ENCODE measurements at places on chromosomes 16 and 17.
A peak's percentile ranks its signal among the peaks of the same experiment; 100 is the strongest.

GRCh38 chr17:10193632-10194031, 4.8 kb downstream of the GAS7 start:
- DNase-seq = no peak

DNA sequence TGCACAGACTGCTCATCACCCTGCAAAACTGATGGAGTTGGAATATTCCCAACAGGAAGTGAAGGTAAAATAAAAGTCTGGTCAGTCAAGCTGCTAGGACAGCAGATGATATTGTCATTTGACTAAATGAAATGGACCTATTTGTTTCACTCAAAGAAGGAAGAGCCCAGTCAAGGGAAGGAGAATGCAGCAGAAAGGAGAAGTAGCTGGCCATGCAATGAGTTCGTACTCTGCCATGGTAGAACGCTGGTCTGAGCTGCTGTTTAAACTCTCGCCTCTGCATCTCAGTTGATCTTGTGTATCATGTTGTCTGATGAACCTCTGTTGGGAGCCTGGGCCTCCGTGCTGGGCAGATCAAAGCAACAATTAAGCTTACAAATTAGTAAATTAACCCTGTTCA, 15.6 kb upstream of the YPEL2 start:
- DNase-seq = no peak

DNA sequence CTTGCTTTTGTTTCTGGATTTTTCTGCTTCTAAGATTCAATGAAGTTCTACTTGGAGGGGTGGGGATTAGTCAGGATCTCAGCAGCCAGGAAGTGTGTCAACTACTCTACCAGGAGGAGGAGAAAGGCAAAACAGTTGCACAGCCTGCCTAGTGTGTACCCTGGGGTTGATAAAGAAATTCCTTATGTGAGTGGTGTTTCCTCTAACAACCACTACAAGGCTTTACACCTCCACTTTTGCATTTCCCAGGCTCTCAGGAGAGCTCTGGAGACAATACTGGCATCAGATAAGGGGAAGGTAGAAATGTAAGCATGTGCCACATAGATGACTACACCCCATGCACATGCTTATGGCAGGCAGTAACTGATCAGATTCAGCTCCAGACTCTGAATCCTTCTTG, 174.6 kb downstream of the TOX3 start:
- DNase-seq = no peak

GRCh38 chr17:4735876-4736651, 3.6 kb upstream of the ZMYND15 start:
- no peak for DNase-seq

DNA sequence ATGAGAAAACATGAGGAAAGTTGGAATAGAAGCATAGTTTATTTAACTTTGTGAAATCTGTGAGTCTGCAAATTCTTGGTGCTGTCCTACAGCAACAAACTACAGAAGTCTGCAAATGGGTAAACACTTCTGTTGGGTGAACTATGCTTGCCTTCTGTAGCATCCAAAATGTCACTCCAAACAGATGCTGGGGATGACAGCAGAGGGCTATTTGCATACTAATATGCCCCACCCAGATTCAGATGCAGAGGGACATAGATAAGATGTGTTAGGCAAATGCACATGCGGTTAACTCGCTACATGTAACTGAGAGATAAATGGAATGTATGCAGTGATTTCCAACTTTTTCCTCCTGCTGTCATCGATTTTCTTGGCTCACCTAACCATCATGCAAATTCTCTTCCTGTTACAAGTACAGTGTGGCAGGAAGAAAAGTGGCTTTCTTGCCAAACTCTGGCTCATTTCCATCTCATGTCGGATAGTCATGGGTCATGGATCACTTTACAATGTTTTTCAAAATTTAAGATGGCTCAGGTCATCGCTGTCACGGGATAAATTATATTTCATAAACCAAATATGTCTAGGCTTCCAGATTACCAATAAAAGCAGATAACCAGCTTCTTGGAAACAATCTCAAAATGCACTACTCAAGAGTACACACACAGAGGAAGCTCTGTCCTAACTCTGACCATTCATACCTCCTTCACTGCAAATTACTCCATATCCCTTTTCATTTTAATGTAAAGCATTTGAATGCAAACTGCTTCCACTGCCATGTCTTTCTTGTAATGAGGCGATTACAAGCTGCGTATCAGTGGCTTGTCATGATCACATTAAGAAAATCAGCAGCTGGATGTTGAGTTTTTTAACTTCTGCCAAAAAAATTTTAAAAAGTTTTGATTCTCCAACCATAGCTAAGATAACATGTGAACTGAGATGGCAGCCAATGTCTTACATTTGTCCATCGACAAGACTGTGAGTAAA, 47.7 kb downstream of the ADAMTS18 start:
- DNase-seq = no peak

- peak; percentile 48 for DNase-seq
These were observed 19.3 kb downstream of the CD2BP2 start for GRCh38 chr16:30335598-30336474.

- DNase-seq = no peak
These were observed 479.1 kb downstream of the SLC39A11 start for GRCh38 chr17:72613396-72613795.

DNA sequence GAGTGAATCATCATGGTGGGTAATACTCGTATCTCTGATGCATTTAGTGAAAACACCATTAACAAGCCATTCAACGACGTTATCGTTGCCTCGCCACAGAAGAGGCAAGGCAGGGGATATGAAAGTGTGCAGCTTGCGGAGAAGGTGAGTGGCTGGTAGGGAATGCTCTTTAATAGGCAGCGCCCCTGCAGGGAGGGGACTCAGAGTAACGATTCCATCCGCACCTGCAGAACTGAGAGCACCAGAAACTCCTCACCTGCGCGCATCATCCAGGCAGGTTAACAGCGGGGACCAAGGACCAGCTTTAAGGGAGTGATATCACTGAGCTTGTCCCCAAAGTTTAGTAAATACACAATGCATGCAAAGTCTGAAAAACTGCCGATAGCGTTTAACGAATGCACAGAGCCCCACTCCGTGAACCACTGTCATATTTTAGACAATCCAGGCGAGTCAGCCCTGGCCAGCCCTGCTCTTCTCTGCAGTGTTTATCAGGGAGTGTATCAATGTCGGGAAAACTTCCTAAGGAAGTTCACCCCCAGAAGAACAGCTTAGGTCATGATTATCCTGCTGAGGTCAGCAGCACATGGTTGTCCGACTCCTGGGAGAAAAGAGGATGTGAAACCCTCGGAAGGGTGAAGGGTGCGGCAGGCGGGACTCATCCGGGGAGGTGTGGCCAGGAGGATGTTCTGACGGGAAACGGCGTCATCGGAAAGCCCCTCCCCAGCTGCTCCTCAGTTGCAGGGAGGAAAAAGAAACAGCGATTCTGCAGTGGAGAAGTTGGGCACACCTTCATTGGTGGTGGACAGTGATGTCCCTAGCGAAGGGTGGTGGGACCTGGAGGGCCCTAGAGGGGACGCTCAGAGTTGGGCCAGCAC, 68.5 kb upstream of the DNAH17 start:
- peak; percentile 54 for DNase-seq

DNA sequence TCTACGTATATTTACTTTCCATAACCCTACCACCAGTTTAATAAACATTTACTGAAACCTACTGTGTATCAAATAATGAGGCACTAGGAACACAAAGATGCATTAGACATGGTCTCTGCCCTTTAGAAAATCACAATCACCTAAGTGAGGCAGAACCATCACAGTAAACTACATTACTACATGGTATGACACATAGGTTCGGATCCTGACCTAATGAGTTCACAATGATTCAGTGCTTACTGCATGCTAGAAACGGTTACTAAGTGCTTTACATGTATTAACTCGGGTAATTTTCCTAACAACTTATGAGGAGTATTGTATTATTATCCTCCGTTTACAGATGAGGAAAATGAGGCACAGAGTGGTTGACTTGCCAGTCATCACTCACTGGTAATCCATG, 5.2 kb upstream of the SYNRG start:
- DNase-seq = no peak

GRCh38 chr17:34981538-34982241, 1.4 kb downstream of the LIG3 start:
- DNase-seq = no peak

GRCh38 chr17:39868554-39868942, 546 bp downstream of the ZPBP2 start:
- no peak for DNase-seq

GRCh38 chr17:71232801-71233559, 887.8 kb upstream of the SOX9 start:
- no peak for DNase-seq

GRCh38 chr17:75370286-75370915, 35.1 kb downstream of the GRB2 start:
- DNase-seq = no peak

- DNase-seq = no peak
These were observed 39.3 kb downstream of the DHRS7B start for GRCh38 chr17:21165922-21166594.

GRCh38 chr17:4893721-4894560, 5.4 kb upstream of the C17orf107 start:
- DNase-seq = peak; percentile 55

DNA sequence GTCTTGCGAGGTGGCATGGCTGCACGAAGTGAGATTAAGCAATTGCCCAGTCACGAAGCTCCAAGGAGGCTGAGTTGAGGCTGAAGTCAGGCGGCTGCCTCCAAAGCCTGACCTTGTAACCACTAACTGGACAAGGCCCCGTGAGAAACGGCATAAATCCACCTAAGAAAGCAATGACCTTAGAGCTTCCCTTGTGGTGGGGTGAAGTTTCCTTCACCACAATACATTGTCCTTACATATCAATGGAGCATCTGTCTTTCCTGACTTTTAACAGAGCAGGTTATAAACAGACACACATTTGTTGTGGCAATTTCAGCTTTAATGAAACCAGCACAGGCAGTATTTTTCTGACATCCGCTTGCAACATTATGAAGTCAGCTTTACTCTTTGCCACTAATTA, 2.5 kb upstream of the MED9 start:
- no peak for DNase-seq

GRCh38 chr17:1004769-1005295, 7.9 kb downstream of the TIMM22 start:
- DNase-seq = no peak

DNA sequence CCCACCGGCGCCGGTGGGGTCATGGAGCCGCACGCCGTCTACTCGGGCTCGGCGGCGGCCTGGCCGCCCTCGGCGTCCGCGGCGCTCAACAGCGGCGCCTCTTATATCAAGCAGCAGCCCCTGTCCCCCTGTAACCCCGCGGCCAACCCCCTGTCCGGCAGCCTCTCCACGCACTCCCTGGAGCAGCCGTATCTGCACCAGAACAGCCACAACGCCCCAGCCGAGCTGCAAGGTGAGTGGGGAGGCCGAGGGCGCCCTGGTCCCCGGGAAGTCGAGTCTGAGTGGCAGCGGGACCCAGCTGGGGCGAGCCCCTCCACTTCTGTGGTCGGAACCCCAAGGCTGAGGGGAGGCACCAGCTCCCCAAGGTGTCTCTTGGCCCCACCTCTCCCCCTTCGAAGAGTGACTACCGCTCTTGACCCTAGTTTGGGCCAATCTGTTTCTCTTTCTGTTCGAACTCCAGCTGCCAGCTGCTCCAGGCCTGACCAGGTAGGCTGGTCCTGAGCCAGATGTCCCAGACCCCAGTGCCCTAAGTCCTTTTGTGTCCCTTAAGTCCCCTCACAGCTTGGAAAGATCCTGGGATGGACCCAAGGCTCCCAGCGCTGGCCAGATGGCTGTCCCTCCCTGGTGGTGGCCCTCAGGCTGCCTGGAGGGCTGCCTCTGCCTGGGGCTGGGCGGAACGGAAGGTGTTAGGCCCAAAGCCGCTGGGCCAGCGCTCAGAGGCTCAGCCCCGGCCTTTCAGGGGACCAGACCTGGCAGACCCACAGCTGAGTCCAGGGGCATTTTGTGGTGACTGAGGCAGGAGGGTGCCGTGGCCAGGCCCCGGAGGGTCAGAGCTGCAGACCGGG, 1.2 kb downstream of the FOXF1 start:
- no peak for DNase-seq

- no peak for DNase-seq
These were observed 2.8 kb downstream of the RAPGEFL1 start for GRCh38 chr17:40179923-40180659.

DNA sequence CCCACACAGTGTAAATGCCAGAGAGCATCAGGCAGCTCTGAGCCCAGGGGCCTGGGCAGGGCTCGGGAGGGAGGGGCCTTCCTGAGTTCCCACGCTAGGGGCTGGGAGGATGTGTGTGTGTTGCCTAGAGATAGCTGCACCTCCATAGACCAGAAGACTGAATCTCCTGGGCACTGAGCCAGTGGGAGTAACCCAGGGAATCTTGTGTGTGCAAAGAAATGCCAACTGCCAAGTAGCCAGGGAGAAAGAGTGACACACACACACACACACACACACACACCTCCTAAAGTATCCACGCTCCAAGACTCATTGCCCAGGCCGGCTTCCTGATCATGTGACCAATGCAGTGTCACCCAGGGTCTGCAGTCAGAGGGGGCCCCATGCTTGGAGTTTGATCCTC, 166.2 kb upstream of the RPL38 start:
- no peak for DNase-seq

DNA sequence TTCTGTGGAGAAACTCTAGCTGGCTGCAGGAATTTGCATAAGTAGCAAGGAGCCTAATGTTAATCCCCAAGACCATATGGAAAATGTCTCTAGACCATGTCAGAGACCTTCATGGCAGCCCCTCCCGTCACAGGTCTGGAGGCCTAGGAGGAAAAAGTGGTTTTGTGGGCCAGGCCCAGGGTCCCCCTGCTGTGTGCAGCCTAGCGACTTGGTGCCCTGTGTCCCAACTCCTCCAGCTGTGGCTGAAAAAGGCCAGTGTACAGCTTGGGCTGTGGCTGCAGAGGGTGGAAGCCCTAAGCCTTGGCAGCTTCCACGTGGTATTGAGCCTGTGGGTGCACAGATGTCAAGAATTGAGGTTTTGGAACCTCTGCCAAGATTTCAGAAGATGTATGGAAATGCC, 306.9 kb upstream of the CA10 start:
- no peak for DNase-seq

DNA sequence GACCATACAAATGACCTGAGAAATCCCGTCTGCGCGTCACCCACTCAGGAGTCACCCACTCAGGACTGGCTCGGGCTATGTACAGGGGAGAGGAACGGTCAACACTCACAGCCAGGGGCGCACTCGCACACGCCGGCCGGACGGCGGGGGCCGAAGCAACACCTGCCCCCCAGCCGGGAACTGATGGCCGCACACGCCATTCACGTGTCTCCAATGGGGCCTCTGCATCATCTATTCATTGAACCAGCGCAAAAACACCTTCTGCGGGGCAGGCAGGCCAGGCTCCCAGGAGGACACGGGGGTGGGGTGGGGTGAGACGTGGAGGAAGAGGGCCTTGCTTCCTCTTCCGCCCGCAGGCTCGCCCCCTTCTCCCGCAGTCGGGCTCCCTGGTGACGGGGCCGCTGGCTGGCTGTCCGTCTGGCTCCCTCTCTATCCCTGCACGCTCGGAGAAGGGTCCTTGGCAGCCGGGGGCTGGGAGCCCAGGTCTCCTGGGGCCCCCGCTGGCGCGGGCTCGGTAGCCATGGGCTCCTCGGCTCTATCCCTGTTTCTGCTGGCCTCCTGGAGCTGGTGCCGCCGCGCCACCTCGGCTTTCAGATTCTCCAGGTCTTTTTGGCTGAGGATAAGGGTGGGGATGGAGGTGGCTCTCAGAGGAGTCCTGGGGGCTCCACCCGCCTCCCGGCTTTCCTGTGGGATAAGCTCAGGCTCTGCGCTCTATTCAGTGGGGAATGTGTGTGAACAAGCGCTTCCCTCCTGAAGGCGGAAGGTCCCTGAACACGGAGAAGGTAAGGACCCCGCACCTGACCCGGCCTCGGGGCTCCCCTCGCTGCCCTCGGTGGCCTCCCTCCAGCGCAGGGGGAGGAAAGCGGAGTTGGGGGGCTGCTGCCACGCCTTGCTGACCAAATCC, 21.1 kb downstream of the CLUH start:
- no peak for DNase-seq

- no peak for DNase-seq
These were observed 11.2 kb upstream of the NUDT16L1 start for GRCh38 chr16:4682084-4682591.

Measured in islet precursor cell (in vitro differentiated cells).